ENCODE measurements at places on chromosomes 16 and 17. TPM values are rescaled to one million over a fixed set of nuclear protein-coding genes. Genes with fewer than 3 reads are reported as not detected.

Gene GUCY2D
- total RNA-seq: not detected

Gene ZNF423
- 47.7 TPM for total RNA-seq

Gene ARRB2
- total RNA-seq: 52.6 TPM

Gene CCL3
- not detected for total RNA-seq

Gene ATP1B2
- 2.1 TPM for total RNA-seq

DNA sequence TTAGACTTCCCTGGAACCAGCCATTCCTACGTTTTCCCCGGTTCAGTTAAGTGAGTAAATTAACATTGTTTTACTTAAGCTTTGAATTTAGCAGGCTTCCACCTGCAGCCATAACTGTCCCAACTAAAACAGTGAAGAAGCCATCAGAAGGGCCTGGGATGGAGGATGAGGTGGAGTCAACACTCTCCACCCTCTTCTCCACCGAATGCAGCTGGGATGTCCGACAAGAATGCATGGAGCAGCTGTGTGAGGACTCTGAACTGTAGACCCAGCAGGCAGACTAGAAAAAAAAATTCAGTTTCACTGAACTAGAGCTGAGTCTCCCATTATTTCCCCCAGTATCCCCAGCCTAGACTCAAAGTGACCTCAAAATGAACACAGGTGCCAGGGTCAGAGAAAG, 114.8 kb downstream of the C16orf95 start:
- no peak for DNase-seq

- no peak for DNase-seq
Observed at GRCh38 chr17:238964-239259, 57.5 kb upstream of the DOC2B start.

DNA sequence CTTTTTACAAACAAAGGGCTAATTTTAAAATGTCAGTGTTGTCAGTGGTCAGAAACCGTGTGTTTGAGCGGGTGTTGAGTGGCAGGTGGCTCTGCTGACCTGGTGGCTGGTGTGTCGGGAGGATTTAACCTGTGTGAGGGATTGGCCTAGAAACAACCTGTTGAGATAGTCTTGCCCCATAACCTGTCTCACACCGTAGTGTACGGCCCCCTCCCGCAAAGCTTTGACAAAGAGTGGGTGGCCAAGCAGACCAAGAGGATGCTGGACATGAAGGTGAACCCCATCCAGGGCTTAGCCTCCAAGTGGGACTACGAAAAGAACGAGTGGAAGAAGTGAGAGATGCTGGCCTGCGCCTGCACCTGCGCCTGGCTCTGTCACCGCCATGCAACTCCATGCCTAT, 7.0 kb downstream of the COX4I1 start:
- no peak for DNase-seq

GRCh38 chr17:13671341-13671740, 69.6 kb upstream of the HS3ST3A1 start:
- no peak for DNase-seq

GRCh38 chr16:66250686-66251431, 115.6 kb upstream of the CDH5 start:
- DNase-seq: no peak

DNA sequence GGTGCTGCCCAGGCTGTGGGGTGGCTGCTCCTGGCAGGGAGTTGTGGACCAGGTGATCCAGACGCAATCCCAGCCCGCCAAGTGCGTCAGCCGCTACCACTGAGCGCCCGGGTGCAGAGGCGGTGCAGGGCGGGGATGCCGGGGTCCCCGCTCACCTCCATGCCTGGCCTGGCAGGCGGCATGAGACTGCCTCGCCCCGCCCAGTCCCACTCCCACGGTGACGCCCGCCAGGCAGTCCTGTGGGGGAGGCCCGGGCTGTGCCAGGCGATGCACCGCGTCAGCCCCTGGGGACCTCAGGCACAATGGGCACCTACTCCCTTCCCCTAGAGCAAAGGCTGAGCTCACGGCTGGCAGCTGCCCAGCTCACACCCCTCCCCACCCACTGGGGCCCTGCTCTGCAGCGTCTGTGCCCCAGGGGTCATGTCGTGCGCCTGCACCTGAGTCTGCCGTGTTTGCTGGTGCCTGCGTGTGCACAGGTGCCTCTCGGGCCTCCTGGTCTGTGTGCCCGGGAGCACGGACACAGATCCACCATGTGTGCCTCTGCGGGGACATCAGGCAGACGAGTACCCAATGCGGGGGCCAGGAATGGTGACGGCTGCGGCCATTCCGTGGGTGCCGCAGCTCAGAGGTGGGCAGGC, 5.3 kb downstream of the RPUSD1 start:
- no peak for DNase-seq

DNA sequence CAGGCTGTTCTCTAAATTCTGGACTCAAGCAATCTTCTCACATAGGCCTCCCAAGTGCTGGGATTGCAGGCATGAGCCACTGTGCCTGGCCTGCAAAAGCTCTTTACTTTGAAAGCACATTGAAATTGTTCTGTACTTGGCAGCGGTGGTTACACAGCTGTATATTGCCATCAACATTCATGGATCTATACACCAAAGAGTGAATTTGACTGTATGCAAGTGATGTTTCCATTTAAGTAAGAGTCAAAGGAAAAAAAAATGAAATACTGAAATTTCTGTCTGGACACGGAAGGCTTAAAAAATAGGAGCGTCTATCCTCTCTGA, 450.6 kb upstream of the PSMD7 start:
- DNase-seq: no peak

GRCh38 chr17:78821961-78822360, 18.7 kb downstream of the USP36 start:
- no peak for DNase-seq

GRCh38 chr16:85824161-85825135, 25.0 kb downstream of the COX4I1 start:
- DNase-seq: no peak

GRCh38 chr16:66486199-66486772, 59.2 kb downstream of the BEAN1 start:
- no peak for DNase-seq

- DNase-seq: peak; percentile 47
Observed at GRCh38 chr17:10197721-10198508, 491 bp downstream of the GAS7 start.

- DNase-seq: no peak
Observed at GRCh38 chr17:27244491-27245223, 49.3 kb upstream of the WSB1 start.

DNA sequence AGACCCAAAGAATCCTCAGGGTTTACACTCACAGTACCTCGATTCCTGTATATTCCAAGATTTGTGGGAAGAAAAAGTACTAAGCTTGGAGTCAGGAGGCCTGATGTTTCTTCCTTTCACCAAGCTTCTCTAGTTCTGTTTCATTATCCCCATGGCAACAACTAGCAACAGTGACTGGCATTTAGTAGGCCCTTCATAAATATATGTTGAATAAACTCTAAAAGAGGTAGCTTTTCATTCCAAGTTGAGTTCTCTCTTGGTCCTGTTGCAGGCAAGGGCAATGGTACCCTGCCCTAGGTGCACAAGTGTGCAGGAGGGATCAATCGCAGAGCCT, 527 bp upstream of the UBE2Z start:
- no peak for DNase-seq

- DNase-seq: no peak
Observed at GRCh38 chr16:2769100-2769529, 8.0 kb downstream of the ELOB start.

GRCh38 chr17:34582185-34582900, 3.0 kb downstream of the TMEM132E start:
- no peak for DNase-seq

DNA sequence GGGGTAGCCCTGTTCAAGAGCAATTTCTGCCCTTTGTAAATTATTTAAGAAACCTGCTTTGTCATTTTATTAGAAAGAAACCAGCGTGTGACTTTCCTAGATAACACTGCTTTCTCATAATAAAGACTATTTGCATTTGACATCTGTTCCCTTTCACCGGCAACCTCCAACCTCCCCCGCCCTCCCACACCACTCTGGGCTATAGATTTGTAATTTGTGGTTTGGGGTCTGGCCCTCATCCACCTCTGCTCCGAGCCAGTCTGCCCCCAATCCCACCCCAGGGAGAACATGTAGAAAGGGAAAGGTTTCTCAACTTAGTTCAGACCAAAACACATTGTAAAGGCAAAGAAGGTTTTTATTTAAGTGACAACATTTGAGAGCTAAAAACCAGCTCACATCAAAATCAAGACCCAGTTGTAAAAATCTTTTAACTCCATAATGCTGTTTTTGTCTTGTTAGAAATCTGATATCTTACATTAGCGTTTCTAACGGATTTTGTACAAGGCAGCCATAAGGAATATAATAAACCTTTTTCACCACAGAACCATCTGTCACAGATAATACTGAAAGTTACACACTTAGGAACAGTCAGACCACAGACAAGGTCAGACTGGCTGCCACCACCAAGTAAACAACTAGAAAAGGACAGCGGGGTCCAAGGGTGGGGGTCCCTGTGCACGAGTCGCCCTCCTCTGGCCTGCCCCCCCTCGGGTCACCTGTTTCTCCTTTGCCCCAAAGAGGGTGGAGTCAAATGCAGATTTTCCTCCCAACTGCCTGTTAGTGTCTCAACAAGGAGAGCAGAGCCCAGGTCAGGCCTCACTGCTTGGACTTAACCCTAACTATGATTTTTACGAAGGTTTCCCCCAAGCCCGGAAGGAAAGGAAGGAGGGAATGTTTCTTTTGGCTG, 6.9 kb downstream of the PIMREG start:
- no peak for DNase-seq
